ENCODE measurements at places on chromosomes 4 and X.

DNA sequence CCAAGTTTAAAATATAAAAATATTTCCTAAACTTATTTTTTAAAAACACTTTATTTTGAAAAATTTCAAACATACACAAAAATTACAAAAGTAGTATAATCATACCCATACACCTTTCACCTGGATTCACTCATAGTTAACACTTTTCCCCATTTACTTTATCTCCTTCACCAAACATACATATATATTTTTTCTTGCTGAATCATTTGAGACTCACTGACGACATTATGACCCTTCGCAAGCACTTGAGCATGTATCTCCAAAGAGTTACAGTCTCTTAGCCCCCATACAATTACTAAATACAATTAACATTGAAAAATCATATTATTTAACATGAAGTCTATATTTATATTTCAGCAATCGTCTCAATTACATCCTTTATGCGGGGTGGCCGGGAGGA, 19.8 kb downstream of the RXFP1 start:
- no peak for DNase-seq

DNA sequence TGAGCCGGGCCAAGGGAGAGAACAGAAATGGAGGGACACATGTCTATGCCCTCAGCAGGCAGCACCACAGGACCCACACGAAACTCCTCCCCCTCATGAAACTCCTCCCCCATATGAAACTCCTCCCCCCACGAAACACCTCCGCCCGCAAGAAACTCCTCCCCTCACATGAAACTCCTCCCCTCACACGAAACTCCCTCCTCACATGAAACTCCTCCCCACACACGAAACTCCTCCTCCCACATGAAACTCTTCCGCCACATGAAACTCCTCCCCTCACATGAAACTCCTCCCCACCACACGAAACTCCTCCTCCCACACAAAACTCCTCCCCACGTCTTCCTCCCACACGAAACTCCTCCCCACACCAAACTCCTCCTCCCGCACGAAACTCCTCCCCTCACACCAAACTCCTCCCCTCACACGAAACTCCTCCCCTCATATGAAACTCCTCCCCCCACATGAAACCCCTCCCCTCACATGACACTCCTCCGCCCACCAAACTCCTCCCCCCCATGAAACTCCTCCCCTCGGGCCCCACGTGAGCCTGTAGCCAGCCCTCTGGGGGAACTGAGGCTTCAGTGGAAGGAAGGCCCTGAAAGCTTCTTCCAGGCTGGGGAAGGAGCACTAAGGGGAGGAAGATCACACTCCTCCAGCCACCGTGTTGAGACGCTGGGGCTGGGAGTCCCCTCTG, 15.2 kb downstream of the ADRA2C start:
- DNase-seq: no peak

- DNase-seq: no peak
These were observed 383.1 kb upstream of the LCORL start for GRCh38 chr4:18404642-18405041.

DNA sequence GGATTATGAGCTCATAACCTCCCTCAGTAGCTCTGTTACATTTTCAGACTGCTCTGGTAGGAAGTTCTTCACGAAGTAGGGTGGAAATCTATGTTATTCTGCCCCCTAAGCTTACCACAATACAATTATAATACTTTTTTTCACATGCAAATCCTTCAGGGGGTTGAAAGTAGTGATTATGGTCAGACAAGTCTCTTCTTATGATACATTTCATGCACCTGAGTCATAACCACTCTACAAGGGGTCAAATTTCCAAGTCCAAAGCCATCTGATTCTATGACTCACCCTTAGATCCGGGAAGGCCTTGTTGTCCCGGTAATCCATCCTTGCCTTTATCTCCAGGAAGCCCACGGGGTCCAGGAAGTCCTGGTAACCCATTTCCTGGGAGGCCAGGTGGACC, 95.2 kb downstream of the ATG4A start:
- no peak for DNase-seq

DNA sequence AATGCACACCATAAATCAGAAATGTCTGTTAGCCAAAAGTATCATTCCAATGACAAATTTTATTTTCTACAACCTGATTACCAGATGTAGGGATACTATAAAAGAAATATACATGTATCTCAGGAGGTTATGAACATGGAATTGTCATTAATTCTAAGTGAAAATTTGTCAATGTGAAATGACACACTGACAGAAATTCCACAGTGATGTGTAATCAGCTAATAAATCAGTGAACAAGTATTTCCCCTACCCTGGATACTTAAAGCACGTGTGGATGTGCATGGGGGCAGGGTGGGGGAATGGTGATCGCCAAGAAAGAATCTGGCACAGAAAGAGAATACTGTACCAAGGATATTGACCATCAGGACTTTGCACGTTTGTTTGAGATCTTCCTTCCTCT, 123.6 kb downstream of the SH3RF1 start:
- no peak for DNase-seq

GRCh38 chrX:17944833-17945497, 83.9 kb upstream of the RAI2 start:
- no peak for DNase-seq

- no peak for DNase-seq
These were observed 109.6 kb downstream of the NHSL2 start for GRCh38 chrX:72020204-72020603.

DNA sequence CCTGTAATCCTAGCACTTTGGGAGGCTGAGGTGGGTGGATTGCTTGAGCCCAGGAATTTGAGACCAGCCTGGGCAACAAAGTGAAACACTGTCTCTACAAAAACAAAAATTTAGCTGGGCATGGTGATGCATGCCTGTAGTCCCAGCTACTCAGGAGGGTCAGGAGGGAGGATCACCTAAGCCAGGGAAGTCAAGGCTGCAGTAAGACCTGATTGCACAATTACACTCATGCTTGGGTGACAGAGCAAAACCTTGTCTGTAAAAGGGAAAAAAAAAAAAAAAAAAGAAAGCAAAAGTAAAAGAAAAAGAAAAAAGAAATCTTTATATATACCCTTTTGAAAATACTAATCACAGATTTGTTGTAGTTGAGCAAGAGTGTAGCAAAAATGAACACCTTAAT, 801.0 kb upstream of the IGFBP7 start:
- DNase-seq: no peak

DNA sequence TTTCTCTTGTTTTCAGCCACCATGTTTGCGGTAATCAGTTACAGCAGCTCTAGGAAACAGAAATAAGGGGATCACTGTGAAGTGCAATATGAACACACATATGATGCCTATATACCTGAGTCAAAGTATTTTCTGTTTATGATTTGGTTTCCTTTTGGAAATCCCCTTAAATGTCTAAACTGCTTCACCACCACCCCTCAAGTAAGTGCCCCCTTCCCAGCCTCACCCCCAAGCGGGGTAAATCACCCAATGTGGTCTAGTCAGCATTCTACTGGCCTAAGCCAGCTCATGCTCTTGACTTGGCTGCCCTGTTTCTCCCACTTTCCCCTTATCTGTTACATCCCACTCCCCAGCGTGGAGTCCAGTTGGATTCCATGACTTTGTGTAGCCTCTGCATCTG, 176.5 kb downstream of the QDPR start:
- DNase-seq: no peak

DNA sequence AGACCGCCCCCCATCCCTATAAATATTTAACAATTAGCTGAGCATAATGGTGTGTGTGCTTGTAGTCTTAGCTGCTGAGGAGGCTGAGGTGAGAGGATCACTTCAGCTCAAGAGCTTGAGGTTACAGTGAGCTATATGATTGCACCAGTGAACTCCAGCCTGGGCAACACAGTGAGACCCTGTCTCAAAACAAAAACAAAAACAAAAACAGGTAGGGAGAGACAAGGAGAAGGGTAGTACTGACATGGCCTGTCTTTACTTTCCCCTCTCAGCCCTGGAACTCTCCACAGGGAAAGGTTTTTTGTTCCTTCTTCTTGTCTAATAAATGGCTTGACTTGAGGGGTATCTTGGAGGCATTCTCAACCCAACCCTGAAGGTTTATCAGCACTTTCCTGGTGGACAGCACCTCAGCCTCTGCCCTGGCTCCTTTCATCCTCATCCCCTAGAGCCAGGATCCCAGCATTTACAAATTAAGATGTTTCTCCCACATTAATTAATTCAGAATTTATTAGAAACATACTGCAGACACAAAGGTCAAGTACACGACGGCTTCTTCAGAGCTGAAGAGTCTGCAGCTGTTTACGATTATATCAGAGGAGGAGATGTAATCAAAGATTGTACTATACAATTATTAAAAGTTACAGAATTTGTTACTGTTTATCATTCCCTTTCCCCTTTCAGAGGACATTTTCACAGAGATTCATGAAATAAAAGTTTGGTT, 131.8 kb downstream of the AFF1 start:
- no peak for DNase-seq

- no peak for DNase-seq
These were observed 27.2 kb downstream of the OCIAD1 start for GRCh38 chr4:48858130-48858529.

DNA sequence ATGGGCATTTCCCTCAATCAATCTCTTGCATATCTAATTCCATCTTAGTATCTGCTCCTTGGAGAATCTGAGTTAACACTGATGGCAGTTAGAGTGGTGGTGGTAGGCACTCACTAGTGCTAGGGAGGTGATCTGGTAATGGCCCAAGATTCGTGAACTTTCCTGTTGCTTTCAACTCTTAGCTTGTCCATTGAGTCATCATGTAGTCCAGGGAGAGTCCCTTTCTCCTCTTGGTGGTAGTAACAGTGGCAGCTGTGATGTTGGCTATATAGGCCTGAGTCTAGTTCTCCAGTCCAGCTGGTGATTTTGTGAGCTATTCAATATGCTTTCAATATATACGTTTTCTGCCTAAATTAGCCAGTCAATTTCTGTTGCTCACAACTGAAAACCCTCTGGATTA, 7.0 kb upstream of the XKRX start:
- DNase-seq: no peak

DNA sequence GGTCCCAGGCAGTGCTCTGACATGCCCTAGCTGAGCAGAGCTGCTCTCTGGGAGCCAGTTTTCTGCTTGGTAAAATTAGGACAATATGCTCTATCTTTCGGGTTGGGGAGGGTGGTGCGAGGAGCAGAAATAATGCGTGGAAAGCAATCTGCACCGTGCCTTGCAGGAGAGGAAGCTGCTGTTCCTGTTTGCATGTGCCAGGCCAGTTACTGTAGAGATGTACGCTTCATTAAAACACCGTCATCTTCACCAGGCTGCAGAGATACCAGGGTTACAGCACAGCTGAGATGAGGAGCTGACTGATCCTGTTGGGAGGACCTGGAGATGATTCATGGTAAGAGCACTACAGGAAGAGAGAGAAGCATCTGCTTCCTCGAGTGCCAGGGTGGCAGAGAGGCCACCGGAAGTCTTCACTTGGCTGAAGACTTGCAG, 29.5 kb upstream of the IRF2 start:
- no peak for DNase-seq

DNA sequence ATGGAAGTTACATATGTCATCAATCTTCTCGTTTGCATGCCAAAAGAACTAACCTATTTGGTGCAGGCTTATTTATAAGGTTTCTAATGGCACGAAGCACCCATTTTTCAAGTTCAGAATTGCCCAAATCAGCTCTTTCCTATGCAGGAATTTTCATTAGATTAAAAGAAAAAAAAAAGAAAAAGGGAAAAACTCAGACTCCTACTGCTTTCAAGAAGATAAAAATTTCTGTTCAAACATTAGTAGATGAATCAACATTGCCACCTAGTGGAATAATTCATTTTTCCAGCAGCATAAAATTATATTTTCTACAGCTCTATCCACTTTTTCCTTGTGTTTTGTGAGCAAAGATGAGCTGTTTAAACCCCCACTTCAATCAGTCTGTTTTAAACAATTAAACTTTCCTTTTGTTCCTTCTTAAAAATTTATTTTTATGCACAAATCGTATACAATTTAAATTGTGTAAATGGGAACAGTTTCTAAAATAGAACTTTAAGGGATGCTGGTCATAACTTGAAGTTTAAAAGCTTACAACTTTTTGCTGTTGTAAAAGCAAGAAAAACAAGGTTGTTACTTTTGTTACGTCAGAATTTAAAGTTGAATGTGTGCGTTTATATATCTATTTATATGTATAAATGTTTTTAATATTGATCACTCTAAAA, 309.9 kb downstream of the ARAP2 start:
- no peak for DNase-seq

GRCh38 chr4:123349421-123350190, 47.0 kb upstream of the SPRY1 start:
- DNase-seq: no peak
